NCI-H748 treated with DMSO at 0.1 percent for 48 hours (cell line): ENCODE measurements at places on chromosomes 5 and 9.

- peak; percentile 25 for DNase-seq
Observed at GRCh38 chr9:2622461-2623287, 1.1 kb downstream of the VLDLR start.

GRCh38 chr5:60495644-60496520 lies 204.1 kb downstream of the DEPDC1B start:
- DNase-seq: no peak

- DNase-seq: no peak
Observed at GRCh38 chr9:5571629-5572232, 57.2 kb upstream of the RIC1 start.

DNA sequence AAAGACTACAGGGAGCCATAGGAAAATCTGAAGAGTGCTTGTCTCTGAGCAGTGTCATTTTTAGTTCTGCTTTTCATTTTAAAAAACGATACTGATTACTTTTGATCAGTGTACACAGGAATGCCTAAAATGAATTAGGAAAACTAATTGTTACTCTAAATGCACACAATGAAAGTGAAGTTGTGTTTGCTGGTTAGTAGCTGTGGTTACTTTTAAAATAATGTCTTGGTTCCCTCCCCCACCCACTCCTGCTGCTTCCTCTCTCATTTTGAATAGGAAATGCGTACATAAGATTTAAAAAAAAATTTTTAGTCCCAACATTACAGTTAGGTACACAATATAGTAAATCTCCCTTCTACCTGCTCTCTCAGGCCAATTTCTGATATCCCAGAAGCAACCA lies 47.5 kb upstream of the PLPP1 start:
- DNase-seq: no peak

- no peak for DNase-seq
Observed at GRCh38 chr5:69449511-69449910, 34.6 kb downstream of the MARVELD2 start.

GRCh38 chr9:35842795-35843194 lies 13.8 kb downstream of the TMEM8B start:
- DNase-seq: no peak

- no peak for DNase-seq
Observed at GRCh38 chr5:83510260-83510659, 38.7 kb downstream of the VCAN start.
